ENCODE measurements at places on chromosomes 3 and 15.

GRCh38 chr3:140748-141330 lies 55.7 kb upstream of the CHL1 start:
- no peak for DNase-seq
- H3K36me3 ChIP-seq: no peaks in the 10 kb centered on the region
- H3K4me1 ChIP-seq: peaks cover 2% of the 10 kb centered on the region
- H3K27ac ChIP-seq: no peak overlapping the region

GRCh38 chr15:39511916-39512260 lies 69.0 kb upstream of the THBS1 start:
- no peak for DNase-seq
- no peak overlapping the region for H3K27ac ChIP-seq
- H3K36me3 ChIP-seq: no peaks in the 10 kb centered on the region
- H3K27me3 ChIP-seq: no peaks in the 10 kb centered on the region
- H3K4me3 ChIP-seq: no peak overlapping the region
- peaks cover 4% of the 10 kb centered on the region for H3K4me1 ChIP-seq

DNA sequence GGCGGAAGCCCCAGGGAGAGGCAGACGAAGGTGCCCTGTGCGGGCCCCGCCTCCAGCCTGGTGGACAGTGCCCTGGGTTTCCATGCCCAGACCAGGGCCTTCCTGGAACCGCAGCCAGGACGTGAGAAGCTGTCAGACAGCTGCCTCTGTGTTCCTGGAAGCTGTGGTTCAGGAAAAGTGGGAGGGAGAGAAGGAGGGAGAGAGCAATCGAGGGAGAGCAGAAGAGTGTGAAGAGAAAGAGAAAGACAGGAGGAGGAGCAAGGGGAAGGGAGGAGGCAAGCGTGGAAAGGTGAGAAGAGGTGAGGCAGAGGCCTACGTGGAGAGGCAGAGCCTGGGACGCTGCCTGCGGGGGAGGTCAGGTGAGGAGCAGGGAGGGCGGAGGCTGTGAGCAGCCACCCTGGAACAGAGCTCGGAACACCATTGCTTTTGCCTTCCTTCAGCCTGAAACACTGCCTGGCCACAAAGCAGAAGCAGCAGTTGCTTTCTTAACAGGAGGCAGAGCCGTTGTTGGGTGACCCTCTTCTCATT lies 18.6 kb downstream of the ZDHHC19 start:
- peaks cover 6% of the 10 kb centered on the region for H3K4me1 ChIP-seq
- H3K27ac ChIP-seq: no peak overlapping the region
- DNase-seq: no peak
- no peak overlapping the region for H3K4me3 ChIP-seq
- H3K36me3 ChIP-seq: no peaks in the 10 kb centered on the region

DNA sequence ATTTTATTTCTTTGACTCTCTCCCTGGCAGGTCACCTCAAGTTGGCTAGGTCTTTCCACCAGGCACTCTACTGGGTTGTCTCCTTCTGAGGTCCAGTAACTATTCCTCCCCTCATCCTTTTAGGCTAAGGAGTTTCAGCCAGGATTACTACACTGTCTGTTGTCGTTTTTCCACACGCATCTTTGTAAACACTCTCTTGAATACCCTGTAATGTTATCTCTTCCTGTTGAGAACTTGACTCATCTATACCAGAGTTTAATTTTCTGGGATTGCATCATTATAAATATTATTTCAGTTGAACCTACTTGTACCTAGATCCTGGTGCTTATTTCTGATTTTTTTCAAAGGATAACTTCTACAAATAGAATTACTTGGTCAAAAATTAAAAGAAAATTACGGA lies 138.3 kb downstream of the SQOR start:
- no peak overlapping the region for H3K4me3 ChIP-seq
- H3K27me3 ChIP-seq: no peaks in the 10 kb centered on the region

- no peaks in the 10 kb centered on the region for H3K36me3 ChIP-seq
- no peaks in the 10 kb centered on the region for H3K27me3 ChIP-seq
- H3K4me1 ChIP-seq: no peaks in the 10 kb centered on the region
- H3K27ac ChIP-seq: no peak overlapping the region
- no peak for DNase-seq
These were observed 188.3 kb upstream of the THBS1 start for GRCh38 chr15:39392469-39393047.

DNA sequence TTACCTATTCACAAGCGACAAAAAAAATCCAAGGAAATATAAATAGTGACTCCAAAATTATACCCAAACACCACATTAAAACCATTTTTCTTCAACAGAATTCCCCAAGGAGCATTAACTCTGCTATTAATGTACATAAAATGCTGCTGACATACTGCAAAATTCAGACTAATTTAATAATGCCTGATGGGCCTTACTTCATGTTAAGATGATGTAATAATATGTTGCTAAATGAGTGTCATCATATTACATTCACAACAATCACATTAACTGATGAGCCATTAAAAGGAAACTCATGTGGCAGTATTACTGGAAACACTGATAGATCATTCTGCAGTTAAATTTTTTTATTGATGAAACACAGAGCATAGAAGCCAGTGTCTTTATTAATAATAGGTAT lies 204.9 kb upstream of the CGNL1 start:
- H3K4me1 ChIP-seq: no peaks in the 10 kb centered on the region
- no peak for DNase-seq
- no peaks in the 10 kb centered on the region for H3K36me3 ChIP-seq
- H3K4me3 ChIP-seq: no peak overlapping the region

DNA sequence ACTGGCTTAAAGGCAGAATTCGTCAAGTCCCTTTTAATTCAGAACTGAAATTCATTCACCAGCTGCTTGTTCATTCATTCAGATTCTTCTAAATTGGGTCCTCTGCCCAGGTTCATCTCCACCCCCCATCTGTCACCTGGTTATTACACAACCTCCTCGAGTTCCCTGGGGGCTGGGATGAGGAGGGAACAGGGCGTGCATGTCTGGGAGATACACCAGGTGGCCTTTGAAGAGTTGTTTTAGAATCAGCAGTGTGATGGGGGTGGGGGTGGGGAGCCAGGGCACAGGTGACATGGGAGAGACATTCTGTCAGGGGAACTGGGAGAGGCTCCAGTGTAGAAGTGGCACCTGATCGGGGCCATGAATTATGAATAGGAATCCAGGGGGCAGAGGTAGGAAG lies 8.2 kb downstream of the SNX33 start:
- peaks cover 35% of the 10 kb centered on the region for H3K4me1 ChIP-seq
- H3K27ac ChIP-seq: no peak overlapping the region
- no peak for DNase-seq
- no peaks in the 10 kb centered on the region for H3K36me3 ChIP-seq
- H3K27me3 ChIP-seq: no peaks in the 10 kb centered on the region
- H3K4me3 ChIP-seq: no peak overlapping the region

DNA sequence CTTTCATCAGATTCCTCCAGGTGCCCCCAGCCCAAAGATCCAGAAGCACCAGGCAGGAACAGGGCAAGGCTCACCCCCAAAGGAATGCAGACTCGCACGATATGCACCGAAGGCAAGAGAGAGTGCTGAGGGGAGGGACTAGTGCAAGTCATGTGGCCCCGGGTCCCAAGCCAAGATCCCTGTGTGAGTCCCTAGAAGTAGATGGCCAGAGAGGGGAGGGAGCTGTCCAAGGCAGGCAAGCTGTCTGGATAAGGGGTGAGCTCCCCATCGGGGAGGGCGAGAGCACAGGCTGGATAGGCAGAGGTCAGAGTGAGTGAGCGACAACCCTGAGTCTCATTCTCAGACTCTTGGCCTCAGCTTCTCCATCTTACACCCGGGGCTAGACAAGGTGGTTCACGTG lies 171.5 kb upstream of the LINGO1 start:
- no peak for DNase-seq
- no peaks in the 10 kb centered on the region for H3K36me3 ChIP-seq
- peaks cover 6% of the 10 kb centered on the region for H3K4me1 ChIP-seq
- no peak overlapping the region for H3K4me3 ChIP-seq

- H3K4me3 ChIP-seq: no peak overlapping the region
- no peak overlapping the region for H3K27ac ChIP-seq
- H3K4me1 ChIP-seq: peaks cover 2% of the 10 kb centered on the region
- DNase-seq: no peak
These were observed 236.8 kb upstream of the GBE1 start for GRCh38 chr3:81998139-81998755.

GRCh38 chr3:12993517-12994356 lies 79.5 kb downstream of the IQSEC1 start:
- no peak for DNase-seq
- peak overlapping the region; percentile 51 for H3K4me3 ChIP-seq
- no peak overlapping the region for H3K27ac ChIP-seq
- no peaks in the 10 kb centered on the region for H3K36me3 ChIP-seq
- peaks cover 3% of the 10 kb centered on the region for H3K4me1 ChIP-seq
- no peaks in the 10 kb centered on the region for H3K27me3 ChIP-seq

DNA sequence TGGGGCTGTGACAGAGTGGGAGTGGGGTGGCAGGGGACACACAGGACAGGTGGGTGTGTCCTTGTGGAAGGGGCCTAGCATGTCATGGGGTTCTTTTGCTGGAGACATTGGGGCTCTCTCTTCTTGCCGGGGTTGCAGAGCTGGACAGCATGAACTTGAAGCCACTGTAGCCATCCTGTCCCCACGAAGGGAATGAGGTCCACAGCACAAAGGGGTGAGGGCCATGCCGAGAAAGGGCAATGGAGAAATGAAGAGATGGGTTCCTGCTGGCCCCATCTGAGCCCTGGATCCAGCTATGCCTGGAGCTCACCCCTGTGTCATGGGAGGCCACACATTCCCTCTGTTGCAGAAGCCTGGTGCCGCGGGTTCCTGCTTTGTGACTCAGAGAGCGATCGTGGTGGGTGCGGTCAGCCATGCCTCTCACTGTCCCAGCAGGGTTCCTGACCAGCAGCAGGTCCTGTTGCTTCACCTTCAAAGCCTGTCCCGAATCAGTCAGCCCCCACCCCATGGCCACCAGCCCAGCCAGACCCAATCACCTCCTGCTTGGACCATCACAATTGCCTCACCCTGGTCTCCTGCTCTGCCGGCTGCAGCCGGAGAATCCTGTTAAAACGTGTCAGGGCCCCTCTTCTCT lies 50.0 kb downstream of the DNAJB8 start:
- H3K27me3 ChIP-seq: no peaks in the 10 kb centered on the region
- H3K4me1 ChIP-seq: no peaks in the 10 kb centered on the region
- no peaks in the 10 kb centered on the region for H3K36me3 ChIP-seq
- no peak for DNase-seq

GRCh38 chr3:66386925-66387650 lies 113.7 kb downstream of the LRIG1 start:
- H3K4me3 ChIP-seq: no peak overlapping the region
- no peaks in the 10 kb centered on the region for H3K36me3 ChIP-seq
- no peak overlapping the region for H3K27ac ChIP-seq
- no peak for DNase-seq
- no peaks in the 10 kb centered on the region for H3K27me3 ChIP-seq

DNA sequence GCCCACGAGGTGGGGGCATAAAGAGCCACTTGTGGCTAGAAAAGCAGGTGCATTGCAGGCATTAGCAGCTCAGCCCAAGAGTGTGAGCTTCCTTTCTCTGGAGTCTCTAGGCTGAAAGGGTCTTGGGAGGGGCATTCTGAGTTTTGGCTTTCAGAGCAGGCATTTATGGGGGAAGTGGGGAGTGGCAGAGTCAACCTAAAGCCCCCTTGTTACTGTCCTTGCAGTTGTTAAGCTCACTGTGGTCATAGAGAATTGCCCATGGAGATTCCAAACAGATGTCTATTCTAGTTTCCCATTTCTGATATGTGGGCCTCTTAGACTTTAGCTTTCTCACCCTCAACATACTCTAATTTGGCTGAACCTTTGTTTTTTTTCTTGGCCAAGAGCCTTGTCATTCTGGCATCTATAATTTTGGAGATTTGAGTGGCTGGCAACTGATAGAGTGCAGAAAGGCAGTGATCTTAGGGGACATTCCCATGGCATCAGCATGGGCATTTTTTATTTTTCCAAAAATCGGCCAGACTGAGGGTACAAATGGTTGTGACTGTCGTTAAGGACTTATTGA lies 217.9 kb downstream of the THSD4 start:
- no peak overlapping the region for H3K27ac ChIP-seq
- no peaks in the 10 kb centered on the region for H3K36me3 ChIP-seq
- H3K4me3 ChIP-seq: no peak overlapping the region
- no peak for DNase-seq
- no peaks in the 10 kb centered on the region for H3K27me3 ChIP-seq

DNA sequence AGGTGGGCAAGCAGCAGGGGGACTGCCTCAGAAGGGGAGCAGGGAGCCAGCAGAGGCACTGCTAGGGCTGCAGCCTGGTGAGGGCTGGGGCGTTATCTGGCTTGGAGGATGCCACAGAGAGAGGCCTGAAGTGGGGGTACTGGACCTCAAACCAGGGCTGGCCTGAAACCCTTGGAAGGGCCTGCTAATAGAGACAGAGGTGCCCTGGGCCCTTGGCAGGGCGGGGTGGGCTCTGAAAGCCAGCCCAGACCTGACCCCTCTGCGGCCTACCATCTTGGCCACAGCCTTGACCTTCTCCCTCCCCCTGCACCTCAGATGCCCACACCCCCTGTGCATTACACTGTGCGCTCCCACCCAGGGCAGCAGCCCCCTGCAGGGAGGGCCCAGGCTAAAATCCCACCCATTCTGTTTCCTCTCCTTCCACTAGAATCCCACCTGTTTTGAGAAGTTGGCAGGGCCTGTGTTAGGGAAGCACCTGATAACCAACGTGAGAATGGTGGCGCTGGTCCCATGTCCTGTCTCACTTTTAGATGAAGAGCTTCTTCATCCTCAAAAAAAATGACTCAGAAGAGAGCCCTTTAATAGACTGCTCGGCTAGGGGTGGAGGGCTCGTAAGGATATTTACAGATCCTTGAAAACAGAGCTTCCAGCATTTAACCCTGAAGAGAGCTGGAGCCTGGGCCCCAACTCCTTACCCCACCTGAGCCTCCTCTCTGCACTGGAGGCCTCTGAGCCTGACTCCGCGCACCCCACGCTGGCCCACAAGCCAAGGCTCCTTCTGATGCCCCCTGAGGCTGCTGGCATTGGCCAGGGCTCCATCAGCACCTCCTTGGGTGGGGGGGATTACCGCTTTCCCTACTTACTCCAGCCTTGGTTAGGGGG lies 29.8 kb downstream of the LOXL1 start:
- H3K4me1 ChIP-seq: peaks cover 12% of the 10 kb centered on the region
- peak; percentile 31 for DNase-seq
- H3K36me3 ChIP-seq: no peaks in the 10 kb centered on the region
- no peaks in the 10 kb centered on the region for H3K27me3 ChIP-seq
- no peak overlapping the region for H3K4me3 ChIP-seq

GRCh38 chr3:111768571-111769100 lies 90.4 kb upstream of the PHLDB2 start:
- no peak overlapping the region for H3K4me3 ChIP-seq
- DNase-seq: no peak
- H3K36me3 ChIP-seq: no peaks in the 10 kb centered on the region
- H3K4me1 ChIP-seq: peaks cover 1% of the 10 kb centered on the region
- no peaks in the 10 kb centered on the region for H3K27me3 ChIP-seq

All from ovary (tissue), 10 donors.